AG04450 (cell line): ENCODE measurements at places on chromosomes 6 and 20. TPM values are rescaled to one million over a fixed set of nuclear protein-coding genes. Genes with fewer than 3 reads are reported as not detected.

The FAM110A gene
- polyA plus RNA-seq = 1.9 and 2.0 TPM in 2 replicates

The EYA4 gene
- polyA plus RNA-seq = 30.9 and 37.8 TPM in 2 replicates

The UNC93A gene
- polyA plus RNA-seq = not detected in 2 replicates

The ZFP64 gene
- polyA plus RNA-seq = 24.4 and 26.2 TPM in 2 replicates

The TFAP2D gene
- not detected in 2 replicates for polyA plus RNA-seq

The KIF6 gene
- 0.02 and 0.04 TPM in 2 replicates for polyA plus RNA-seq

The DLK2 gene
- 0.62 and 0.86 TPM in 2 replicates for polyA plus RNA-seq

The VSTM2L gene
- polyA plus RNA-seq = 0.25 and 0.50 TPM in 2 replicates

The COL21A1 gene
- polyA plus RNA-seq = 0.35 and 0.40 TPM in 2 replicates

The KHDC1L gene
- polyA plus RNA-seq = 0.22 and 0.27 TPM in 2 replicates

The EPB41L1 gene
- 17.8 and 23.6 TPM in 2 replicates for polyA plus RNA-seq

The GMPR gene
- polyA plus RNA-seq = 8.2 and 8.6 TPM in 2 replicates

The TREM2 gene
- 0.07 and 0.11 TPM in 2 replicates for polyA plus RNA-seq

The C20orf144 gene
- 0.09 and 0.14 TPM in 2 replicates for polyA plus RNA-seq

The NRSN1 gene
- not detected in 2 replicates for polyA plus RNA-seq

The CGA gene
- polyA plus RNA-seq = 0.19 and 0.26 TPM in 2 replicates

The SRMS gene
- polyA plus RNA-seq = not detected in 2 replicates

The PBOV1 gene
- not detected in 2 replicates for polyA plus RNA-seq

The PAK5 gene
- polyA plus RNA-seq = not detected in 2 replicates

The LPA gene
- not detected in 2 replicates for polyA plus RNA-seq

The KCNB1 gene
- 0.04 and 0.06 TPM in 2 replicates for polyA plus RNA-seq

The USP49 gene
- polyA plus RNA-seq = 2.9 and 3.0 TPM in 2 replicates

The SLC13A3 gene
- polyA plus RNA-seq = 2.4 and 3.8 TPM in 2 replicates

The TUBB2B gene
- polyA plus RNA-seq = 4.7 and 6.1 TPM in 2 replicates

The CST4 gene
- polyA plus RNA-seq = not detected in 2 replicates

The DEFB113 gene
- polyA plus RNA-seq = not detected in 2 replicates

The OTOR gene
- polyA plus RNA-seq = not detected in 2 replicates

The BANF2 gene
- polyA plus RNA-seq = not detected in 2 replicates

The GHRH gene
- not detected in 2 replicates for polyA plus RNA-seq

The ANKEF1 gene
- polyA plus RNA-seq = 0.71 and 0.78 TPM in 2 replicates
